Activated naive CD4-positive, alpha-beta T cell treated with anti-CD3 and anti-CD28 coated beads, Interleukin-2, amount 50 U/mL, for 72 hours (primary cell): ENCODE measurements at places on chromosomes 3 and 15. TPM values are rescaled to one million over a fixed set of nuclear protein-coding genes. Genes with fewer than 3 reads are reported as not detected.

- no peak for DNase-seq
Observed at GRCh38 chr3:40911928-40912327, 287.4 kb upstream of the CTNNB1 start.

GRCh38 chr3:98560911-98561310, 29.1 kb downstream of the GPR15 start:
- no peak for DNase-seq

- DNase-seq, result no peak
Observed at GRCh38 chr15:98745650-98746374, 97.5 kb downstream of the IGF1R start.

GRCh38 chr3:119669906-119670570, 7.2 kb downstream of the COX17 start:
- DNase-seq, result no peak

Gene ESYT3
- 0.35 TPM for total RNA-seq

Gene CORO2B
- total RNA-seq, result 0.07 TPM

DNA sequence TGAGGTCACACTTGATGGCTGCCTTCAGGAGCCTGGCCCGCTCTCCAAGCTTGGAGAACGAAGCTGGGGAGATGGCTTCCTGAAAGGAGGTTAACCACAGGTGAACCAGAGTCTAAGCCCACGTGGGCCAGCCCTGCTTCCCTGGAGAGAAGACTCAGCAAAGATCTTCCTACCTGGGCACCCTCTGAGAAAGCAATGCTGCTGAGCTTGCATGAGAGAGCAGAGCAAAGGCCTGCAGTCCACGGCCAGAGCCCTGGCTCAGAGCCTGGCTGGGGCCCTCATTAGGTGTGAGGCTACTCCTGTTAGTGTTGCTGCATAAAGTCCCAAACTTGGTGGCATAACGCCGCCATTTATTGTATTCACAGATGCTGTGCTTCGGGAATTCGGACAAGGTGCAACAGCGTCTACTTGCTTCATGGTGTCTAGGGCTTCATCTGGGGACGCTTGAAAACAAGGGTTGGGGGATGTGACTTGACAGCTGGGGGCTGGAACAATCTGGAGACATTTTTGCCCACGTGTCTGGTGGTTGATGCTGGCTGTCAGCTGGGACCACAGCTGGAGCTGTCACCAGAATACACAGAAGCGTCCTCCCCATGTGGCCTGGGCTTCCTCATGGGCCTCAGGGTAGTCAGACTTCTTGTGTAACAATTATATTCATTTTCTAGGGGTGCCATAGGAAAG, 87.9 kb upstream of the MEF2A start:
- DNase-seq, result no peak

- DNase-seq, result no peak
Observed at GRCh38 chr3:22372292-22373062, 621.5 kb upstream of the ZNF385D start.

Gene ZNF620
- 4.3 TPM for total RNA-seq

DNA sequence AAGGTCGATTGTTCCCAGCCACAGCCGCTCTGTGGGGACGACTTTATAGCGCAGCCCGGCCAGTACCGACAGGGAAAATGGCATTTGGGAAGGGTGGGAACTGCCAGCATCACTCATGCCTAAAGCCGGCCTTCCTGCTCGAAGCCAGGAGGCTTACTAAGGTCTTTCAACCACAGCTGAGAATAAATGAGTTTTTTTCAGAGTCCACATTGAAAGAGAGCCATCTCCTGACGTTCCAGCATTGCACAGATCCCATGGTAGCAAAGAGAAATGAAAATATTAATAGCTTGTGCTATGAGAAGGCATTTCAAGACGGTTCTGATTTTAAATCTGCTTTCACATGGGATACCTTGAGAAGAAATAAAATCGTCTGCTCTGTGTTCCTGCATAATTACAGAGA, 230.2 kb upstream of the IGF1R start:
- no peak for DNase-seq

Gene CHRM5
- total RNA-seq, result not detected

DNA sequence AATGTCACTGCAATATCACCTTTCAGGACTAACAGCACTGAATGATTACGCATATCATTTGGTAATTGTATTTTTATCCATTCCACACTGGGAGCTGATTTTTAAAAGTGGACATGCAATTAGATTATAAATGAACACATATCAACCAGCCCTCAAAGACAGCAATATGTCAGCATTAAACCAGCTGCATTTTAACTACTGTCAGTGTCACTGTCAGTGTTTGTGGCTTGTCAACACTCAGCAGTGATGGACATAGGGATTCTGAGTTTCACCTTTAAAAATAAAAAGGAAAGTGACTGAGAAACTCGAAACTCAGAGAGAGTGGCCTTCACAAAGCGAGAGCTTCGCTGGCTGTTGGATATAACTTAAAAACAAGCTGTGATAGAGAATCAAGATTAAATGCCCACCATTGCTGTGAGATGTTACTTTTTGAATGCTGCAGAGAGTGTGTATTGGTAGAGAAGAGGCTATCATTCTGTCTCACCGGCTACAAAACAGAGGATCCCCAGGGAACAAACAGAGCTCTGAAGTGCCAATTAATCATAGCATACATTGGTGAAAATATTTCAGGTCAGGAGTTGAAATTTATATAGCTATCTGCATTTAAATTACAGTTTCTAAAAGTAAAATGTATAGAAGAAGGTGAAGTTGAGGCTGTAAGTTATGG, 635.8 kb downstream of the SQOR start:
- DNase-seq, result no peak

GRCh38 chr3:11807686-11808085, 39.0 kb downstream of the TAMM41 start:
- DNase-seq, result no peak

DNA sequence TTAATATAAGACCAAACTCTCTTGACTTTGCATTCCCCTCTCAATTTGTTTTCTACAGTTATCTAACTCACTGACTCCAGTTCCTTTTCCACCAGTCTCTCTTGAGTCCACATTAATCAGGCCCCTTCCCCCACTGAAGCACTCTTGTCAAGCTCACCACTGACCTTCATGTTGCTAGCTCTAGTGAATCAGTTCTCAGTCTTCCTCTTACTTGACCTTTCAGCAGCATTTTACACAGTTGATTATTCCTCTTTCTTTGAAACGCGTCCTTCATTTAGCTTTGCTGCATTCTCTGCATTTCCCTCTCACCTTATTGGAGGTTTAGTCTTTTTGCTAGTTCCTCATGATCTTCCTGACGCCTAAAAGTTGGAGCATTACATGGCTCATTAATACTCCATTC, 8.3 kb downstream of the PPP2R3A start:
- DNase-seq, result no peak

DNA sequence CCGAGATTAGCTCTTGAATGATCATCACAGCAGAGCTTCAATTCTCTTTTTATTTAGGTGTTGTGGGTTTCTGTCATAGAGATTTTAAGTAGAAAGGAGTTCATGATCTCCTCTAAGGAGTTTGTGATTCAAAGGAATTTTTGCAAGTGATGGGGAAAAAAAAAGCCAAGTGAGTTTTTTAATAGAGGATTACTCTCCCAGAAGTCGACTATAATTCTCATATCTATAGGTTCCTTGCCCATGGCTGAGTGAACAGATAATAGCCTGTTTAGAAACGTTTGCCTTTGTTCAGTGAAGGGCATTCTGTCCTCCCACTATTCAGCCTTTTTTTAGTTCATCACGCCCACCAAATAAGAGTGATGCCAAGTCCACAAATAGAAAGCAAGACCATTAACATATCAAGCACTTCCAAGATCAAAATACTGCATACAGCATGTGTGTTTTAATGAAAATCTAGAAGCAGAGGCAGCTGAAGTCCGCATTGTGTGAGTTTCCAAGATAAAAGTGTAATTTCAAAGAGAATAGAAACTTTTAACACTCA, 398.4 kb upstream of the CNTN3 start:
- no peak for DNase-seq

Gene THRB
- total RNA-seq, result not detected

Gene SCAANT1
- not detected for total RNA-seq

DNA sequence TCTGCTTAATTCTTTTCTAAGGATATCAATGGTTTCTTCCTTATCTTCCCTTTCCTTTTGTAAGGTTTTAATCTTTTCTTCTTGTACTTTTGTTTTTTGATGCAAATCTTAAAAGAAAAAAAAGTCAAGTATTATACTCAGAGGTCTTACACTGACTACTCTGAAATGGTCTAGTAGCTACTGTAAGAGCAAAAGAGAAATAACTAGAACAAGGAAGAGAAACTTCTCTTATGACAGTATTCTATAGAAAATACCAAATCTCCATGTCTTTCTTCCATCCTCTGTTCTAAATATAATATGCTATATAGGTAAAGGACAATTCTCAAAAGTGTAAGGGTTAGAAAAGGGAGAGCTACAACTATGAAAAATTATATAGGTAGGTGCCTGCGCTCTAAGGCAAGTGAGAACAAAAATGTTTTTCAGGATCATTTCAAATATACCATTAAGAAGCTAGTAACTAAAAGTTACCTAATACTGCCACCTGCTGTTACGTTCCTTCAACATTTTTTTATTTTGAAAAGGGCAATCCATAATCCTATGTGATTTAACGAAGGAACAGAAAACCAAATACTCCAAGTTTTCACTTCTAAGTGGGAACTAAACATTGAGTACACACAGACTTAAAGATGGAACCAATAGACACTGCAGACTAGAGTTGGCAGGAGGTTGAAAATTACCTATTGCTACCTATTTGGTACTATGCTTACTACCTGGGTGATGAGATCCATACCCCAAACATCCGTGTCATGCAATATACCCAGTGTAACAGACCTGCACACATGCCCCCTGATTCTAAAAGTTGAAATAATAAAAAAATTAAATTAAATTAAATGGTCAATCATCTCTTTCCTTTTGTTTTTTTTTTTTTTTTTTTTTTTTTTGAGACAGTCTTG, 36.7 kb downstream of the CIP2A start:
- no peak for DNase-seq

Gene CILP
- 0.04 TPM for total RNA-seq

Gene IMPG2
- total RNA-seq, result 0.45 TPM

Gene CFAP91
- total RNA-seq, result 0.25 TPM

Gene GCSAM
- total RNA-seq, result 23.7 TPM

- no peak for DNase-seq
Observed at GRCh38 chr3:23808525-23808924, 2.8 kb downstream of the UBE2E1 start.

GRCh38 chr3:34073111-34073510, 274.7 kb downstream of the PDCD6IP start:
- no peak for DNase-seq

DNA sequence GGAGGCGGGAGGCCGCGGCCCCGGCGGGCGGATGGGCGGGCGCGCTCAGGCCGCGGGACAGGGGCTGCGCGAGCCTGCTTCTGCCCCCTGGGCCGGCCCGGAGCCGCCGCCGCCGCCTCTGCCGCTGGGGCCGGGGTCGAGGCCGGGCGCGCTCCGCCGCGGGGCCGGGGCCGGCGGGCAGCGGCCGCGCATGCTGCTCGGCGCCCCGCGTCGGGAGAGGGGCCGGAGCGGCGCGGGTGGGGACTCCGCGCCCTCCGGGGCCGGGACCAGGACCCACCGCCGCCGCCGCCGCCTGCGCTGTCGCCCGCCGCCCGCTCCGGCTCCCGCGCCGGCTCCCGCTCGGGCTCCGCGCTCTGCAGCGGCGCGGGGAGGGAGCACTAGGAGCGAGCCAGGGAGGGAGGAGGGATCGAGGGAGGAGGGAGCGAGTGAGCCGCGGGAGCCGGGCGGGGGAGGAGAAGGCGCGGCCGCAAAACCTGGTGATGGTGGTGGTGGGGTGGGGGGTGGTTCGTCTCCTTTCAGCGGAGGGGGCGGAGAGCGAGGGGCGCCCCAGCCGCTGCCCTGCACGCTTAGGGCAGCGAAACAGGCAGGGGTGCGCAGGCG, at the start of gene LINGO1:
Gene LINGO1 (minus strand): TSS at position 379 of the 600 bp plus-strand sequence. CDS start 597 bp downstream, outside the sequence.
- DNase-seq, result no peak

Gene TMEM207
- not detected for total RNA-seq

- DNase-seq, result no peak
Observed at GRCh38 chr3:192772240-192772894, 45.0 kb upstream of the FGF12 start.

DNA sequence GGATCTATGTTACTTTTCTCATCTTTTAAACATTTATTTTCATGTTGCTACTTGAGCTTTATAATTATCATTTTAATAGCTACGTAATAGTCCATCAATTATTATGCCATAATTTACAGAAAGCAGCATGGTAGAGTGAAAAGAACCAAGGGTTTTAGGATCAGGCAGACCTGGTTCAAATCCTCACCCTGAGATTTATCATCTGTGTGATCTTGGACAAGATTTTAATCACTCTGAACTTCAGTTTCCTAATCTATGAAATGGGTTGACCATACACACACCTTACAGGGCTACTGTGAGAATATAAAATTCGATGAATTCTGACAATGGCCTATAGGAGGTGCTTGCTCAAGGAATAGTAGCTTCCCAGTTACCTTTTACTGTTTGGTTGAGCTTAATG, 27.1 kb downstream of the BOC start:
- no peak for DNase-seq

Gene LYSMD2
- total RNA-seq, result 10.7 TPM

DNA sequence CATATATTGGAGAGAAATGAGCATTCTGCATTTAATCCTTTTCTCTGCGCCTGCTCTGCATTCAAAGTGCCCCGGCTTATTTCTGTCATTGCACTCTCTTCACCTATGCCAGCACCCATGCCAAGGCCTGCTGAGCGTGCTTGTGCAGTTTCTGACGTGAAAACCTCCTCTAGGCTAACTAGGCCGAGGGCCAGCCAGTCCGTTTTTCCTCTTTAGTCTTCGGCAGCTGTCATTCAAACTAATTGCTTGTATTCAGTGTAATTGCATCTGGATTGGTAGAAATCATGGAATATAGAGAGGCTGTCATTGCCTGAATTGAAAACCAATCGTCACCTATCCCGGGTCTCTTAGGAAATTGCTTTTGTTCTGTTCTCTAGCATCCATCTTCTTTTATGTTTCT, 94.0 kb downstream of the ARPP21 start:
- no peak for DNase-seq

GRCh38 chr15:26146202-26146601, 283.1 kb upstream of the ATP10A start:
- no peak for DNase-seq
